ENCODE measurements at places on chromosomes 3 and 15. TPM values are rescaled to one million over a fixed set of nuclear protein-coding genes. Genes with fewer than 3 reads are reported as not detected.

GRCh38 chr3:28328188-28329151, 20.1 kb upstream of the ZCWPW2 start:
- DNase-seq, result no peak

- no peak for DNase-seq
These were observed 32.2 kb downstream of the MCTP2 start for GRCh38 chr15:94263341-94264273.

GRCh38 chr15:94400526-94401298, 169.4 kb downstream of the MCTP2 start:
- no peak for DNase-seq

- DNase-seq, result no peak
These were observed 863 bp downstream of the PSMA4 start for GRCh38 chr15:78540871-78541743.

DNA sequence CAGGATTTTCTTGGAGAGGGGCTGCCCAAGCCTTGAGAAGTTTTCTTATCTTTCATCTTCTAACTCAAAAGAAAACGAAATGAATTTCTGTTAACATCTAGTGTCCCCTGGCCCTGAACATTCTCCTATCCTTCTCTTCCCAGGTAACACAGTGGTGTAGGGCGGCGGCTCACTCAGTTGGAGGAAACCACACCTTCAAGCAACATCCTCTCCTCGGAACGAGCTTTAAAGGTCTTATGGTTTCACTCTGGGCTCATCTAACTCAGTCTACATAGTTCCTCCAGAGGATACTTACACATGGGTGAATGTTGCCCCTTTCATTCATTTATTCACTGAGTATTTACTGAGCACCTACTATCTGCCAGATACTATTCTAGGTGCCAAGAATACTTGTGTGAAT, 31.0 kb upstream of the KLHL6 start:
- DNase-seq, result no peak

- no peak for DNase-seq
These were observed 52.5 kb downstream of the EOMES start for GRCh38 chr3:27669591-27669990.

DNA sequence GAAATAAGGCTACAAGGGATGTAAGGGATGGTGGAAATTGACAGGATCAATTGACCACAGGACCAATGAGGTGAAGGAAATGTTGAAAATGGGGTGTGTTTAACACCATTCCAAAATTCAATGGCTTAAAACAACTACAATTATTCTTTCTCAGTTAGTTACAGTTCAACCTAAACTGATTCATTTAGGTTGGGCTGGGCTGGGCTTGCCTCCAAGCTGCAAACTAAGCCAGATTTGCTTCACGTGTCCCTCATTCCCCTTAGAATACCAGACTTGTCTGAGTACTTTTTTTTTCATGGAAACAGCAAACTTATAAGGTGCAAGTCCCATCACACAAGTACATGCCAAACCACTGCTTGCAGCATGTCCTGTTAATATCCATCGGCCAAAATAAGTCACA, 280.1 kb downstream of the NEK10 start:
- no peak for DNase-seq

DNA sequence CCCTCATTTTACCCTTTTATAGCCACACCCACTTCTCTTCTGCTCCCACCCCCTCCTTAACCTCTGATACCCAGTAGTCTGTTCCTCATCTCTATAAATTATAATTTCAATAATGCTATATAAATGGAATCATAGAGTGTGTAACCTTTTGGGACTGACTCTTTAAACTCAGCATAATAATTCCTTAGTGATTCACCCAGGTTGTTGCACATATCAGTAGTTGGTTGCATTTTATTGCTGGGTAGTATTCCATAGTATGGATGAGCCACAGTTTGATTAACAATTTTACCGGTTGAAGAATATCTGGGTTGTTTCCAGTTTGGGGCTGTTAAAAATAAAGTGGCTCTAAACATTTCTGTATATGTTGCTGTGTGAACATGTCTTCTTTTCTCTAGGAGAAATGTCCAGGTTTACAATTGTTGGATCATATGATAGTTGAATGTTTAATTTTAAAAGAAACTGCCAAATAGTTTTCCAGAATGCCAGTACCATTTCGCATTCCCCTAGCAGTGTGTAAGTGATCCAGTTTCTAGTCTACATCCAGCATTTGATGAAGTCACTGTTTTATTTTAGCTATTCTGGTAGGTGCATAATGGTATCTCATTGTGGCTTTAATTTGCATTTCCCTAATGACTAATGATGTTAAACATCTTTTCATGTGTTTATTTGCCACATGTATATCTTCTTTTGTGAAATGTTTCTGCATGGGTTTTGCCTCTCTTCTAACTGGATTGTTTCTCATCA, 68.5 kb downstream of the VPS8 start:
- no peak for DNase-seq

GRCh38 chr3:5757213-5757804, 569.8 kb downstream of the EDEM1 start:
- DNase-seq, result no peak

DNA sequence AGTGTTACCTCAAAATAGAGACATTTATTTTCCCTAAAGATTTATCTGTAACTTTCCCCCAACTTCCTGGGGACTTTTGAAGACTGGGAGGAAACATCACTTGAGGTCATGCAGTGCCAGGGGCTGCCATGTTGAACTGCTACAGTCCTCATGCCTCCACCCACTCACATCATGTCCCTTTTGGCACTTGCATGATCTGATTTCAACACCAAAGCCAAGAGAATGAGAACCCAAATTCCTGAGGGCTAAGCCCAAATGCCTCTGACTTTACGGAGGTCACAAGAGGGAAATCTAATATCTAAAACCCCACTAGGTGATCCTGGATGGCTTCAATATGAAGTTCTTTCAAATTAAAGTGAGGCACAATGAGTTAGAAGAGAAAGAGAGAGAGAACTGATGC, 213.1 kb downstream of the NTRK3 start:
- no peak for DNase-seq

DNA sequence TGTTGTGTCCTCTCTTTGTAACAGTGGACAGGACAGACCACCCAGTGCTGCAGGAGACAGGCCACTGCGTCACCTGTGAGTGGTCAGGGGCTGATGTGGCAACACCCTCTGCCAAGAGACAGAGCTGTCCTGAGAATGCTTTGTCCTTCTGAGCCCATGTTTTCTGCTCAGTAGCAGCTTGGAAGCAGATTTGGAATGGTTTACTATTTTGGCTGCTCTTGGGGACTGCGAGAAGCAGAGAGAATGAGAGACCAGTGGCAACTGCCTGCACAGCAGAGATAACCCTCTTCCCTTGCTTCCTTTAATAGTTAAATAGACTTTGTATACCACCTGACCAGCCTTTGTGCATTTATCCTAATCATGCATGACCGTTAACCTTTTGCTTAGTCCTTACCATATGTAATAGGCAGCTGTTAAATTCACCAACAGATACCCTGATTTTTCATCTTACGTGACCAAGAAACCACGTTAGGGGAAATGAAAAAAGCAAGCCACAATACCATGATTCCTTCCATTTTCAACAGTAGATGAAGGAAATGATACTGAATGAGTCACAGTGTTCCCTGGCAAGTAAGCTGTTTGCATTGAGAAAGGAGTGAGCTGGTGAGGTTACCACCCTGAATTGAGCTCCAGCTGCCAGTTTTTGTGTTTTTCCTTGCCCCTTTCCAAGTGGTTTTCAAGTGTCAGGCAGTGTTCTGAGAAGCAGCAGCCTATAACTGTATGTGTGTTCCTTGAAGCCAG, 35.5 kb downstream of the B3GALNT1 start:
- DNase-seq, result peak; percentile 95

DNA sequence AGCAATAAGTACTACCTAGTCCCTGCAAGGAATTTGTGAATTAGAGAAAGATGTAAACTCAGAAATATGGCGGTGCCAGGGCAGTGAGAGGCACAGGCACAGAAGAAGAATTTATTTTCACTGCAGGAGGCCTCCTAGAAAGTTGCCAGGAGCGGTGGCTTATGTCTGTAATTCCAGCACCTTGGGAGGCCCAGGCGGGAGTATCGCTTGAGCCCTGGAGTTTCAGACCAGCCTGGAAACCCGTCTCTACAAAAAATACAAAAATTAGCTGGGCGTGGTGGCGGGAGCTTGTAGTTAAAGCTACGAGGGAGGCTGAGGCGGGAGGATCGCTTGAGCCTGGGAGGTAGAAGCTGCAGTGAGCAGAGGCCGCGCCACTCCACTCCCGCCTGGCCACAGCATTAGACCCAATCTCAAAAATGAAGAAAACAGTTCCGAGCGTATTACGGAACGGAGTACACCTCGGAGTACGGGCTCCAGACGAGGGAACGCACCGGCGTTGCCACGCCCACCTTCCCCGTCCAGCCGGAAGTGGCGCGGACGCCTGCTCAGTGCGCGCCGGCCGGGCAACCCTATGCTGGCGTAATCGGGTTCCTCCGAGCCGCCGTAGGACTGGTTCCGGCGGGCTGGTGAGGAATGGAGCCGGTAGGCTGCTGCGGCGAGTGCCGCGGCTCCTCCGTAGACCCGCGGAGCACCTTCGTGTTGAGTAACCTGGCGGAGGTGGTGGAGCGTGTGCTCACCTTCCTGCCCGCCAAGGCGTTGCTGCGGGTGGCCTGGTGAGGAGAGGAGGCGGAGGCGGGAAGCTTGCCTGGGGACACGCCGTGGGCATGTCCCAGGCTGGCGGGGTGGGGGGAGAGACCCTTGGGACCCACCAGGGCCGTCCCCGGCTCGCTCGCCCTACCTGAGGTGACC, at the start of gene FBXO22:
FBXO22 (plus strand) TSS at position 548 of the 909 bp plus-strand sequence; CDS start at position 634, 86 bp downstream.
- DNase-seq, result peak; percentile 89

DNA sequence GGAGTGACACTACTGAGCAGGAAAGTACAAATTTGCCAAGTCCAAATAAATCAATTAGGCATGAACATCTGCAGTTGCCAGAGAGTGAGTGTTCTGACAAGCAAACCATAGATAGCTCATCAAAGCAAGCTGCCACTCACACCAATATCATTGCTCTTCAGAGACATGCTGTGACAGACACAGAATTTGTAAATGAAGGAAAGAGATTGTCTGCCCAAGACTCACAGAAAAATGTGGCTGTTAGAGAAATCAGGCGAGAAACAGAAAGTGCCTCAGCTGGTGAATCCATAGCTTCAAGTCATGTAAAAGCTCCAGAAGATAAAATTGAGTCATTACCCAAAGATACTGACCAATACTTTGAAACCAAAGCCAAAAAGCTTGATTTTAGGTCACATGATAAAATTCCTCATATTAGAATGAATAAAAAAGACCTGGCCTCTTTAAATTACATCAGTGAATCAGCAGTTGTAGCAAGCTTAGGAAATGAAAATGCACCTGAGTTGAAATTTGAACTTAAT, 50.8 kb downstream of the CRYBG3 start:
- no peak for DNase-seq

DNA sequence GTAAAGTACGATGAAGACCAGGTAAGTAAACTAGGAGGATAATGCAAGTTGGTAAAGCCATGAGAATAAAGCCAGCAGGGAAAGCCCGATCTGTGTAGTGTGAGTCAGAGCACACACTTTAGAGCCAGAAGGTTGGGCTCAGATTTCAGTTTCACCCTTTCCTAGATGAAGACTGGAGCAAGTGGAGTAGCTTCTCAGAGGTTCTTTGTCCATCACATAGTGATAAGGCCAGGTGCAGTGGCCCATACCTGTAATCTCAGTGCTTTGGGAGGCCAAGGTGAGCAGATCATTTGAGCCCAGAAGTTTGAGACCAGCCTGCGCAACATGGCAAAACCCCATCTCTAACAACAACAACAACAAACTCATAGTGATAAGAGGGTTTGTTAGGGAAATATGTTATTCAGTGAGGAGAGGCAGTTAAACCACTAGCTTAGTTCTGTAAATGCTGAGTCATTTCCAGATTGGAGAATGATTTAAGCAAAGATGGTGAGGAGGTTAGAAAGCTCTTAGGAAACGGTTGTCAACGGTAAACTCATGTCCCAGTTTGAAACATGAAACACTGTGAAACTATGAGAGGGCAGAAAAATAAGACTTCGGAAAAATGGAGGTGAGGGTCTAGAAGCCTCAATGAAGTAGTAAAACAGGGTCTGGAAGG, 39.0 kb downstream of the IL12A start:
- peak; percentile 67 for DNase-seq

DNA sequence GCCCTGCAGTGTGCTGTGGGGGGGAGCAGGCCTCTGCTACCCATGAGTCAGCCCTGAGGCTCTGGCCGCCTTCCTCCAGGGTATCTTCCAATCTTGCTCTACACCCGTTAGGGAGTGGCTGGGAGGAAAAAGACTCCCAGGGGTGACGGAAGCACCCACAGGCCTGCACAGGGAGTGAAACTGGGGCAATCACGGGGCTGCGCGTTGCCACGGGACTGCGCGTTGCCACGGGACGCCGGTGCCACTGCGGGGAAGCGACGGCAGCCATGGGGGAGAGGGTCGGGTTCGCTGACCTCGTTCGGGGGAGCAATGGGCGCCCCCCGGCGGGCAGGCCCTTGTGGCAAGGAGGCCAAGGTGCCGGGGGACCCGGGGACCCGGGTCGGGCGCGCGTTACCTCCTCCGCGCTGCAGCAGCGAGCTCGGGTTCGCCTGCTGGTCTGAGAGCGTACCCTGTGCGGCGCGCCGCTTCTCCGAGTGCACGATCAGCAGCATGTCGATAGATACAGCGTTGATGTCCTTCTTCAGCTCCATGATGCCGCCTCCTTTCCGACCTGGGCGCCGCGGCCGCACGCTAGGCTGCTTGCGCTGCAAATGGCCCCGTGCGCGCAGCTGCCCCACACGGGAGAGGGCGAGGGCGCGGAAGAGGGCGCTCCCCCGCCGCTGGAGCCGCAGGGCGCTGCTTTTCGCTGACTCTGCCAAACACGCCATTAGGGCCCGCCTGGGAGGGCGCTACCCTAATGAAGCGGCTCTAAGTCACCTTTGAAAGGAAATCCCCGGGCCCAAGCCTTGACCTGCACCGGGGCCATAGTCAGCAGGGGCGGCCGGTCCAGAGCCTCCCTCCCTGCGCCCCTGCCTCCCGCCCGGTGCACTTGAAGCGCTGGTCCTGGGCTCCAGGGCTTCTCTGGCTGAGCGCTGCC, at the start of gene KY:
KY (minus strand) TSS at position 592 of the 916 bp plus-strand sequence; CDS start at position 530, 62 bp downstream.
- no peak for DNase-seq

DNA sequence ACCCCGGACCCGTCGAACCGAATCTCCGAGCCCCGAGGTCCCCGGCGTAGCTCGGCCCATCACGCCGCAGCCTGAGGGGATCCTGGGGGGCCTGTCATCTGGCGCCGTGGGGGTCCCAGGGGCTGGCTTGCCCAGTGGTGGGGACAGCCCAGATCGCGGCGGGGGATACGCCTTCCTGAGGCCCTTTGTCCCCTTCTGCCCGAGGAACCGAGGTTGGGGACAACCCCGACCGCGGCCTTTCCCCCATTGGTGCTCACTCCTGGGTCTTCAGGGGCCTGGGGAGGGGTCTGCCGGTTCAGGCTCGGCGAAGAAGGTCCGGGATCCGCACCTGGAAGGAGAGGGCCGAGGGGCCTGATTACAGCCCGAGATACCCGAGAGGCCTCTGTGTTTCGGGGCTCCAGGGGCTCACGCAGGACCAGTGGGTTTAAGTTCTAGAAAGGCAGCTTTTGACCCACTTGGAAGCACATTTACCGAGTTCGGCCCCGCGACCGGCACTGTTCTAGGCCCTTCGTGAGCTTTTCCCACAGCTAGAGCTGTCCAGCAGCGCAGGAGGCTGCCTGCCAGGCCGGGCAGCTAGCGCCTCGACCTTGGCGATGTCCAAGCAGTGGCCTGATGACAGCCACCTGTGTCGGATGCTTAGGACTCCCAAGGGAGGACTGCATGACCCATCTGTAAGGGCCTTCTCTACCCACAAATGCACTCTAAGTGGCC, 504 bp downstream of the ABHD2 start:
- DNase-seq, result no peak

The ALPK3 gene
- 0.15 TPM for total RNA-seq

The ALG3 gene
- total RNA-seq, result 110 TPM

The GOLGA8S gene
- total RNA-seq, result not detected

The SLC24A5 gene
- not detected for total RNA-seq

The CP gene
- total RNA-seq, result 2.6 TPM

The WNT7A gene
- total RNA-seq, result not detected

The KLHDC8B gene
- 2.0 TPM for total RNA-seq

The KBTBD8 gene
- total RNA-seq, result 2.9 TPM

The MYRIP gene
- not detected for total RNA-seq
